ENCODE measurements at places on chromosomes 12 and 14.

- no peak for DNase-seq
Measured at GRCh38 chr12:128829861-128830504, 6.2 kb upstream of the SLC15A4 start.

DNA sequence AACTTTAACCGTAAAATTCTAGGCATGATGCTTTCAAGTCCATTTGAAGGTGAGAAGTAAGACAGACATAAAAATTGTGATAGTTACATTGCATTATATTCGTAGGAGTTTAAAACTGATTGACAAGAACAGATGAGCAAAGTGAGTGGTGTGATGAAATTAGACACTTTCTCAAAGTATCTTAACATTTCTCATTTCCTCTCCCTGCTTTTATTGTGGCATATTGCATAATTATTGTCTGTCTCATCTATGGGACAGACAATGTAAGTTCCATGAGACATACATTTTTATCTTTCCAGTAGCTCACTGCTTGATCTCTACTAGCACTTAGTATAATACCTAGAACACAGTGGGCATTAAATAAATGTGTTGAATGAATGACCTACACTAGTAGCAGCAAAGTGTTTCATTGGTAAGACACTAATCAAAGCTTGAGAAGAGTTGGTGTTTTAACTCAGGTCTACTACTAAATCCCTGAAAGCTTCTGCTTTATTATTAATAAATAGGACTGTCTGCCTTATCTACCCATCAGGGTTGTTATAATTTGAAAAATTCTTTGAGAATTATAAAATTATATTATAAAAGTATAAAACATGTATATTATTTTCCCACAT lies 19.0 kb downstream of the A2M start:
- DNase-seq: no peak

DNA sequence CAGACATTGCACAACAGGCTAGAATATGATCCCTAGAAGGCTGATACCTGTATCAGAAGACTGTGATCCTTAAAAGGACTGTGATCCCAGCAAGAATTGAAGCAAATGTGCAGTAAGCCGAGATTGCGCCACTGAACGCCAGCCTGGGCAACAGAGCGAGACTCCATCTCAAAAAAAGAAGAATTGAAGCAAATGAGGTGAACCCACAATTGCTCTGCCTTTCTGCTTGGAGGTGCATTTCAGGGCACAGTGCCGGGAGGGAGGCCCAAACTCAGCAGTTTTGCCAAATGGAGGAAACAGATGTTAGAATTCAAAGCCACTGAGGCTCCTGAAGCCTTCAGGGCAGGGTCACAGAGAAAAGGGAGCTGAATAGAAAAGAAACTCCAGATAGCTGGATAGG lies 61.1 kb upstream of the COCH start:
- DNase-seq: no peak

GRCh38 chr12:110039085-110039807 lies 9.1 kb downstream of the C12orf76 start:
- DNase-seq: no peak

GRCh38 chr12:50103767-50104321 lies at the start of gene GPD1:
Gene GPD1 (plus strand): TSS chr12:50104008. CDS start chr12:50104051, 43 bp downstream.
- peak; percentile 97 for DNase-seq

DNA sequence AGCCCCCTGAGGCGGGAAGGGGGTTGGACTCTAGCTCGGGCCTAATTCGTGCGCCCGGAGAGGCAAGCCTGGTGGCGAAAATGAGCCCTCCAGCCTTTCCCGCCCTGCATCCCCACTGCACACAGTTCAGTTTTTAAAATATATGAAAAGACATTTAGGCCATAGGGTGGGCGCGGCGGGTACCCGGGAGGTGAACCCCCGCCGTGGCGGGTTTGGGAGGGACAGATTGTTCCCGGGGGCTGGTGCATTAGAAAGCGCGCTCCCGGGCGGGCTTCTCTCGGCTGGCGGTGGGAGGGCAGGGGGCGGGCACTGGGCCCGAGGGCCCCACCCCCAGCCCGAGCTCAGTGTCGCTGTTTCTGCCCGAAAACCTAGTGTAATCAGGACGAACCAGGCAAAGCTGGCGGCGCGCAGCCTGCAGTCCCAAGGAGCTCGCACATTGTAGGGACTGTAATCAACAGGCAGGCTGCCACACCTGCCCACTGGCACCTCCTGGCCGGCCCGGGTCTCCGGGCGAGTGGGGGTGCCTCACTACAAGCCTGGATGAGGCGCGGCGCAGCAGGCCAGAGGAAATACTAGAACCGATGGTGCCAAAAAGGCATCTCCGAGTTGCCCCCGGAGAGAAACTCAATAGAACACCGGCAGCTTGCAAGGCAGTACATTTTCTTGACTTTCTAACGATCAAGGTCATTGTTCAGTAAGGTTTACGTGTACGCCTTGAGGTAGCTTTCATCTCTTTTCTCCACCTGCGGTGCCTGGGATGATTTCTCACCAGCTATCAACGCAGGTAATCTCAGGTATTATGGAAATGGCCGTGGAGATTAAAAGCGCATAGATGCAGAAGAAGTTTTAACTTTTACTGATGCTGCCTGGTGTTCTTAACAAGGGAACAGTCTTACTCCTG lies 764 bp upstream of the SPTB start:
- peak; percentile 93 for DNase-seq

DNA sequence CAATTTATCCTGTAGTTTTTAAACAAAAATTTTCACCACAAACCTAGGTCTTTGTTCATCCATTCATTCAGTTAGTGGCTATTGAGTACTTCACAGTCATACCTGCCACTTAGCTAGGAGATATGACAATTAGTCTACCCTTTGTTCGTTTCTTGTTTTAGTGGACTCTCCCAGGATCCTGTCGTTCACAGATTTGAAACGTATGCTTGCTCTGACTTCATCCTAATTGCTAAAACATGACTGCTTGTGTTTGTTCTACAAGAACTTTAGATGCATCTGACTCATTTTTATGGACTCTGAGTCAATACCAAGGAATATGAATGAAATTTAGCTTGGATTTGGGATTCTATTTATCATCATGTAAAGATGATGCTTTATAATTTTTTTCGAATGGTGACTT lies 69.5 kb downstream of the TBC1D30 start:
- DNase-seq: no peak

GRCh38 chr14:91159182-91159581 lies 45.3 kb downstream of the DGLUCY start:
- DNase-seq: no peak

DNA sequence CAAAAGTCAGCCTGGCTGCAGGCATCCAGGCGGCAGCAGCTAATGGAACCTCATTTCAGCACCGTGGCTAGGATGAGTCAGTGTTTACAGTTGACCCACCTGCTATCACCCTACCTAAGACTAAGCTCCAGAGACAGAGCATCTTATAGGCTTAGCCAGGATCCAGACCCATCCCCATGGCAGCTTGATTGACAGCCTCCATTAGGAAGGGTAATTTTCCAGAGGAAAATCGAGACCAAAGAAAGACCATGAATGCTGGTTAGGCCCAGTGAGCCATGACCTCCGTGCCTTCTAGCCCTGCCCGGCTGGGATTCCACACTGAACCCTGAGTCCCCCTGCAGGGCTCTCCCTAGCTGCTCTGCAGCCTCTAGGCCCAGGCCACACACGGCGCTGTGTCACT lies 38.7 kb downstream of the TUNAR start:
- no peak for DNase-seq

GRCh38 chr12:104064842-104065427 lies 604 bp downstream of the HCFC2 start:
- DNase-seq: no peak

- no peak for DNase-seq
Measured at GRCh38 chr14:75127903-75128595, 1.2 kb upstream of the NEK9 start.

DNA sequence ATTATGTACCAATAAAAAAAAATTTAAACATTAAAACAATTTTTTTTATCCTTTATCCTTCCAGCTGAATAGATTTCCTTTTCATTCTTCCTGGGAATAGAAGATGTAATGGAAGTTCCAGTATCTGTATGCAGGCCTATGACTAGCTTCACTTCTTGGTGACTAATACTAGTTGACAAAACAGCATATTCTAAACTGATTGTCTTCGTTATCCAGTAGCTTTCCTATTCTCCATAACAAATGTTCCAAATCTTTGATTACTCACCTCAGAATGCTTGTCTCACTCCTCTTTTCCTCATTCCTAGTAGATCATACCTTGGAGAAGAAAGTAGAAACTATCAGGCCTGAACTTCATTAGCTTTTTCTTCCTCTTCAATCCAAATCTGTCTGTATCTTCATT lies 70.7 kb downstream of the PLEKHA5 start:
- no peak for DNase-seq

DNA sequence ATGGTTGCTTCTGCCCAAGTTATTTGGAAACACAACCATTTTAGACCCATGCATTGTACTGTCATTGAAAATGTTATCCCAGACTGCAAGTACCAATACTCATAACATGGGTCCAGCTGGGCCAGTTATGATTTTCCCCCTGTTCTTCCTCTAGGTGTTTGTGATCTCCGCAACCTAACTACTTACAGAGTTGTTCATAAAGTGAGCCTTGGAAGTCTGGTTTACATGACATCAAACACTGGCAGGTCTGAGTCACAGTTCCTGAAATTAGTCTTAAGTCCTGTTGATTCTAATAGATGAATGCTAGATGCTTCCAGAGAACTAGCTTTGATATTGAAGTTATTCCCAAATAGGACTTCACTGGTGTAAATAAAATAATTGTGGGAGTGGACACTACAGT lies 487.0 kb downstream of the MED13L start:
- no peak for DNase-seq

- DNase-seq: no peak
Measured at GRCh38 chr12:112327209-112327938, 54.9 kb downstream of the HECTD4 start.

DNA sequence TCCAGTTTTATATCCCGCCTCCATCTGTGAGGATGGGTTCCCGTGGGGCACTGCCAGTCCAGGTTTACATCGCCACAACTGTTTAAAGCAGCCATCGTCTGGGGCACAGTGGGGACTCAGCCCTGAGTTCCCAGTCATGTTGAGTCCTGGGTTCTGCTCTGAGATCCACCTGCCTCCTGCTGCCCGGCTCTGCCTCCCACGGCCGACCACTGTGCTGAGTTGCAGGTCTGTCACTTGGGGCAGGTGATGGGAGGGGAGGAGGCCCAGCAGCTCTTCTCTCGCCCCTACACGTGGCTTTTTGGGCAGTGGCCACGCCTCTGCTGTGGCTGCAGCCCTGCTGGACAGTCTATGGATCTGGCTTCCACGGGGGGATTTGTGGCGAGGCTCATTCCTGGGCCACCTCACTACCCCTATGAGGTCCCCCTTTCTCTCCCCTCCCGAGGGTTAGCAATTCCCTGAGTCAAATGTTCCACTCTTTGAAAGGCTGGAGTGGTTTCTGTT lies 143.0 kb downstream of the ADGRD1 start:
- DNase-seq: no peak

DNA sequence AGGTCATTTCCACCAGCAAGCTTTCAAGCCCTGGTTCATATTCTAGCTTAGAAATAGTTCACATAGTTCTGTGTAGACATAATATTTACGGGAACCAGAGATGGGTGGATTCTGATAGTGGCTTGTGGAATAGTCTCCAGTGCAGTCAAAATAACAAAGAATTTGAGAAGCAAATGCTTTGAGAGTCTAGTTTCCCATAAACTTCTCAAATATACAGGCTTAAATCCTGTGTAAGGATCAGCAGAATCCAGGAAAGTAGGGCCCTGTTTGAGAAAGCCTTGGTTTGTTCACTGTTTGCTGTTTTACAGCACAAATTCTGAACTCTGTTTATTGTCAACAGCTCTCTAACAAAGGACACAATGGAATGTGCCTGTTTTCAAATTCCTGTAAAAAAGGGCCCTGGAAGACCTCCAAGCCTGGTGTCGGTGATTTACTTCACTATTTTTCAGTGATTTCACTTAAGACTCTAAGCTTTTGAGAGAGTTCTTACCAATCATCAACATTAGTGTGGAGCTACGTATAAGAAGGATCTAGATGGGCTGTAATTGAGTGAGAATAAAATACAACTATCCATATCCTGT lies 11.4 kb upstream of the FOS start:
- DNase-seq: no peak

DNA sequence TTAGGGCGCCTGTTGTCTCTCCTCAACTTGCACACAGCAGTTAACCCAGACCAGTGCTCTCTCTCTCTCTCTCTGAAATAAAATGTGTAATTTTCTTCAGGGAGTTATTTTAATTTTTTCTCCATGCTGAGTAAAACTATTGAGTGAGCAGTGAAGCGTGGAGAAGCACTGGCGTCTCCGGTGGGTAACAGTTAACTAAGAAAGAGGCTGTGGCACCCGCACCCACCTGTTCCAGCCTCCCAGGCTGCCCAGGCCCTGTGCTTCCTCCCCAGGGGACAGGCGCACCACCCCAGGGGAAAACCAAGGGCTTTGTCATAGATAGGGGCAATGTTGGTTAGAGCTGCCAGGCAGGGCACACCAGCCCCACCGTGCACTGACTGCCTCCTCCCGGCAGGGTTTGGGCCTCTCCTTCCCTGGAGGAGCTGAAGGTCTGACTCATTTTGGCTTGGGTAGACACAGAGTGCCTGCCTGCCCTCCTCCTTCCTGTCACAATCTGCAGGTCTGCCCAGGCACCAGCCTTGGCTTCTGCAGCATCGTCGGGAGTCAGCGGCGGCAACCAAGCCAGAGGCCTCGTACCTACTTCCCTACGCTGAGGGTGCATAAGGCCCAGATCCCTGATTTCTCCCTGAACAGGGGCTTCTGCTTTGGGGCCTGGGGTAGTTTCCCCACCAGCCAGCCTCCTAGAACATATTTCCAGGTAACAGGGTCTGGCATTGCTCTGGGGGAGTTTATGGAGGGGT lies 3.9 kb downstream of the HOXC5 start:
- no peak for DNase-seq

- peak; percentile 70 for DNase-seq
Measured at GRCh38 chr14:95609398-95609990, 74.6 kb downstream of the GLRX5 start.

GRCh38 chr14:104700747-104701217 lies 11.4 kb downstream of the INF2 start:
- no peak for DNase-seq

- no peak for DNase-seq
Measured at GRCh38 chr14:78701246-78701645, 531.1 kb downstream of the NRXN3 start.

DNA sequence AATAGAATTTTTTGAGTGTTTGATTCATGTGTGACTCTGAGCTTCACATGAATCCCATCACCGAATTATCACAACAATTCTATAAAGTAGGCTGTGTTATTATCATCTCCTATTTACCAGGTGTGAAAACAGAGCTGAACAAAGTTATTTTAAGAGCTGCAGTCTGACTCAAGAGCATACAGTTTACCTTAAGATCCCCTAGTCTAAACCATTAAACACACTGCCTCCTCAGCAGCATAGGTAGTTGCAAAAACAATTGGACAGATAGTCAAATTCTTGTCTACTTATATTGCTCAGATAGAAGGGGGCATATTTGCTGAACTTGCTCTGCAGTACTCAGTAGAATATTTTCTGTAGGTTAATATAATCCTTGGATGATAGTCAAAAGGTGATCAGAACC lies 219.8 kb upstream of the ATP2B1 start:
- no peak for DNase-seq

GRCh38 chr14:77097006-77097699 lies 905 bp upstream of the CIPC start:
- no peak for DNase-seq
